ENCODE measurements at places on chromosomes 11 and 22.

DNA sequence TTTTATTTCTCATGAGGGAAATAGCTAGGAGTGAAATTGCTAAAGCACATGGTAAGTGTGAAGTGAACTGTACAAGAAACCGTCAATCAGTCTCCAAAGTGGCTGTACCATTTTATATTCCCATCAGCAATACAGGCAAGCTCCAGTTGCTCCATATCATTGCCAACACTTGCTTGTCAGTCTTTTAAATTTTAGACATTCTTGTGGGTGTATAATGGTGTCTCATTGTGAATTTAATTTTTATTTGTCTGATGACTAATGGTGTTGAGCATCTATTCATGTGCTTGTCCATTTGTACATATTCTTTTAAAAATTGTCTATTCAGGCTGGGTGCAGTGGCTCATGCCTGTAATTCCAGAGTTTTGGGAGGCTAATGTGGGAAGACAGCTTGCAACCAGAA, 34.1 kb upstream of the SMCO4 start:
- no peak for DNase-seq

DNA sequence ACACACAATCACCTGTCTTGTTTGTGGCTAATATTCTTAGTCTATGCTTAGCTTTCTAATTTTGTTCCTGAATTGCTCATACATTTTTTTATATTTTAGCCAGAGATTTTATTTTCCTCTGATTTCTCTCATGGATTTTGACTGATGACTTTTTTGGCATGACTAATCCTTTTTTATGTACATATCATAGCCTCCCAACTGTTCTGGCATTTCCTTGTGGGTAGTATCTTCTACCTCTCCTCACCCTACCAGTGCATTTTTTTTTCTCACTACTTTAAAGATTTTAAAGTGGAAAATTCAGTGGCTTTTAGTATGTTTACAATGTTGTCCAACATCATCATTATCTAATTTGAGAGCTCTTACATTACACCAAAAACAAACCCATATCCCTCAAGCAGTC, 84.4 kb upstream of the TENM4 start:
- DNase-seq: no peak

- DNase-seq: no peak
These were observed 88.6 kb downstream of the ETS1 start for GRCh38 chr11:128498721-128499245.

DNA sequence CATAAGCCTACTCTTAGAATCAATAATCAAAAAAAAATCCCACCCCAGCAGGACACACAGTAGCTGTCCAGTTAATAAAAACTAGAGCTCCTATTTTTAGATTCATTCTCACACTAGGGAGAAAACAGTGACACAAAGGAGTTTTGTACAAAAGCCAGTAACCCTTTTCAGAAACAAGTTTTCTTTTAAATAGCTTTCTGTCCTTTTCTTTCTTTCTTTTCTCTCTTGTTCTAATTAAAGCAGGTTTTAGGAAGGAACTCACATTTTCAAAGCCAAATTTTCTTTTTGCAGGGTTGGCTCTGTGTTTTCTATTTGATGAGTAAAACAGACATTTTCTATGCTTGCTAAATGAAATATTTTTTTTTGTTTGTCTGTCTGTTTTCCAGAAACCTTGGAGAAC, 1390.7 kb downstream of the FAM181B start:
- no peak for DNase-seq

DNA sequence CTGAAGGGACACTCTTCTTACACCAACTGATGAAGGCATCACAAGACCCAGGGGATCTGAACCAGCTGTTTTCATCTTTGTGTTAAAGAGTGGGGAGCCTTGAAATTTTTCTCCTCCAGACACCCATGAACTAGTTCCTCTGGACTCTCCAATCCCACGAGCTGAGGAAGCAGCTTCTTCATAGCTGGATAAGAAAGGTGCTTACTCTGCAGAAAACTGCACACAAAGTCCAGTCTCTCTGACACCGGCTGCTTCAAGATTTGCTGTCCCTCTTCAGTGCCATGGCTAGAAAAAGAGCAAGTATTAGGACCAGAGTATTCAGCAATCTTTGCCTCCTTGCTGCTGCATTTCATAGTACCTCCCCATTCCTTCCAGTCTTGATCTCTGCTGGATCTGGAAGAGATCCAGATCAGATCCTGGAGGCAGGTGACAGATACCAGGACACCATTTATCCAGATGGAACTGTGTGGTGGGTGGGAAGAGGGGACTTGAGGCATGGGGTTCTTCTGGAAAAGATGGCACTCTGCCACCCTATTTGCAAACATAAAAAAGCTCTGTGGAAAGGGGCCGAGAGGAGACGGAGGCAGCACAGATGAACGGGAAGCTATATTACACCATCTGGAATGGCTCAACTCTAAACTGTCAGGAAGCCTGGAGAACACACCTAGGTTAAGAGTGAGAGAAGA, 25.5 kb downstream of the IL18BP start:
- DNase-seq: no peak

DNA sequence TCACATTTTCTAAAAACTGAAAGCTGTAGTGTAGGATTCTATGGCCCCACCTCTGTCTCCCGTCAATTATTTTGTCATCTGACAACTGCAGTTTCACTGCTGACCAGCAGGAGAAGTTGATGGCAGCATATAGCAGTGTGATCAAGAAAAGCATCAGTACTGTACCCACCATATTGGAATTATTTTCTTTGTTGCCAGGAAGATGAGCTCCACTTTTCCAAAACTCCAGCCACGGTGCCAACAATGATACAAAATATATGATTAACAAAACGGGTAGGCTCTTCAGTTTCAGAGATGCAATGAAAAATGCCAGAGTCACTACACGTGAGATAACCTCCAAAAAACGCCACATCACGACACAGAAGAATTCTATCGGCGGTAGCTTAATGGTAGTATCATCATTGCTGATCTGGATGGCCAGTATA, 41.3 kb downstream of the XKR3 start:
- no peak for DNase-seq

- no peak for DNase-seq
These were observed 4.9 kb downstream of the CBX6 start for GRCh38 chr22:38867124-38867455.

DNA sequence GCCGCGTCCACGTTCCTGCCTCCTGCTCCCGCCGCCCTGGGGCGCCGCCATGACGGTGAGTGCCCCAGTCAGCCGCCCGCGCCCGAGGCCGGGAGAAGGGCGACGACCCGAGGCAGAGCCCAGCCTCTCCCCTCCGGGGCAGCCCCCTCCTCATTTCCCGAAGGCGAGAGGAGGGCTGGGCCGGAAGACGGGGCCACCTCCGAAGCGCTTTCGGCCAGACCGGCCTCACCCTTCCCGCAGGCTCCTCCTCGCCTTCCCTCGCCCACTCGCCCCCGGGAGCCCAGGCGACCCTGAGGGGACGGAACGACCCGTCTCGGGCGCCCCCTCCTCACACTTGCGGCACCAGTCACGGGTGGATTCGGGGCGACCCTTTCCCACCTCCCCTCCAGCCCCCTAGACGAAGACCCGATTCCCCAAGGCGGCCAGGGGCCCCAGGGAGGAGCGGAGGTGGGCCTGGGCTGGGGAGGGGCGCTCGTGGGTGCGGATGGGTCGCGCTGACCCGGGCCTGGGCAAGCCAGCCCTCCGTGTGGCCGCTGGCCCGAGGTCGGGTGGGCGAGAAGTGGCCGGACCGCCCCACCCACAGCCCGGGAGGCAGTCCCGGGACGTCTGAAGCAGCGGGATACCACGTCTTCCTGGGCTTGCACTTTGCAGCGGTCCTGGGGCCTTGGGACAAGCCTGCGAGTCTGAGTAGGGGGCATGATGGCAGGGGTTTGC, 49.7 kb downstream of the TRIOBP start:
- DNase-seq: no peak

GRCh38 chr22:21861264-21861848, 6.1 kb downstream of the MAPK1 start:
- no peak for DNase-seq

DNA sequence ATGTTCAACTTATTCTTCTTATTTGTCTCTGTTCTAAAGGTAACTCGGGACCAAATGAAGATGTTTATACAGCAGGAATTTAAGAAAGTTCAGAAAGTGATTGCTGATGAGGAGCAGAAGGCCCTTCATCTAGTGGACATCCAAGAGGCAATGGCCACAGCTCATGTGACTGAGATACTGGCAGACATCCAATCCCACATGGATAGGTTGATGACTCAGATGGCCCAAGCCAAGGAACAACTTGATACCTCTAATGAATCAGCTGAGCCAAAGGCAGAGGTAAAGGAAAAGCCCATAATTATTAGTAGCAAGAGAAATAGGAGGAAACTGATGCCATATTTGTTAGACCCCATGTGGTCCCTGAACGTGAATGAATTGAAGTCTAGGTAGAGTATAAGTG, 63.3 kb downstream of the TRIM44 start:
- DNase-seq: no peak

DNA sequence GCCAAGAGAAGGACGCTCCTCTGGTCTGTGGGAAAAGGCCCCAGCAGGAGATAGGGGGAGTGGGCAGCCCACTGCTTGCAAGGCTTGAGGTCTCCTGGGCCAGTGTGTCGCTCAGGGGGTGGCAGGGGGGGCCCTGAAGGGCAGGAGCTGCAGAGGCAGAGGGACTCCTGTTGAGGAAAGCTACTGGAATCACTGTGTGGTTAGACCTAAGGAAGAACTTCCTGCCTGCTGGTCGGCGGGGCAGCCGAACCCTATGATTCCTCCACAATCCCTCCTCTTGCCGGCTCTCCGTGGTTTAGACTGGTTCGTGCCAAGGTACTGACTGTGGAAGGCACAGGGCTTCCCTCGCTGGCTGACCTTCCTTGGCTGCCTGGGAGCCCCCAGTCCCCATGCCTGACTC, 6.2 kb downstream of the GP1BB start:
- DNase-seq: no peak

DNA sequence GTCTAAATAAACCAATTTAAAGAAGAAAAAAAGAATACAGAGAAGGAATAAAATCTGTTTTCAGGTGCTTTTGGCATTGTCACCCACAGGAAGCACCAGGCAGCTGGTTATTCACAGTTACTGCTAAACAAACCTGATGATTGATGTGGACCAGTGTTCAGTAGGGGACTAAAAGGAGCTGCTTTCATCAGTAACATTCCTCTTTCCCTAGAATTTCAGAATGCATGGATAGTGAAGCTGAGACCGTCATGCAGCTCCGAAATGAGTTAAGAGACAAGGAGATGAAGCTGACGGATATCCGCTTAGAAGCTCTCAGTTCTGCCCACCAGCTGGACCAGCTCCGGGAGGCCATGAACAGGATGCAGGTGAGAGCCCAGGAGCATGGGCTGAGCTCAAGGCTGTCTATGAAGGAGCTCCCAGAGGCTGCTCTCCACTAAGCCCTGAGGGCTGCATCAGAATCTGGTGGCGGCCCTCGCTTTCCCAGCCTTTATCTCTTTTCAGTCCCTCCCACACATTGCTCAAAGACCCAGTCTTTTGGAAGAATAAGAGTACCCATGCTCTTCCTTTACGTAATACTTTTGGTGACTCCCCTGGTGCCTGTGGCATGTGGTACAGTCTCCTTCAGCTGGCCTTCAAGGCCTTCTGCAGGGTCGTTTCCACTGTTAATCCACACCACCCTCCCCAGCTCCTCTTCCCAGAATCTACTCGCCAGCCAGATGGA, 69.5 kb downstream of the DBX1 start:
- DNase-seq: no peak

GRCh38 chr22:23622634-23623033, 9.5 kb downstream of the DRICH1 start:
- no peak for DNase-seq

DNA sequence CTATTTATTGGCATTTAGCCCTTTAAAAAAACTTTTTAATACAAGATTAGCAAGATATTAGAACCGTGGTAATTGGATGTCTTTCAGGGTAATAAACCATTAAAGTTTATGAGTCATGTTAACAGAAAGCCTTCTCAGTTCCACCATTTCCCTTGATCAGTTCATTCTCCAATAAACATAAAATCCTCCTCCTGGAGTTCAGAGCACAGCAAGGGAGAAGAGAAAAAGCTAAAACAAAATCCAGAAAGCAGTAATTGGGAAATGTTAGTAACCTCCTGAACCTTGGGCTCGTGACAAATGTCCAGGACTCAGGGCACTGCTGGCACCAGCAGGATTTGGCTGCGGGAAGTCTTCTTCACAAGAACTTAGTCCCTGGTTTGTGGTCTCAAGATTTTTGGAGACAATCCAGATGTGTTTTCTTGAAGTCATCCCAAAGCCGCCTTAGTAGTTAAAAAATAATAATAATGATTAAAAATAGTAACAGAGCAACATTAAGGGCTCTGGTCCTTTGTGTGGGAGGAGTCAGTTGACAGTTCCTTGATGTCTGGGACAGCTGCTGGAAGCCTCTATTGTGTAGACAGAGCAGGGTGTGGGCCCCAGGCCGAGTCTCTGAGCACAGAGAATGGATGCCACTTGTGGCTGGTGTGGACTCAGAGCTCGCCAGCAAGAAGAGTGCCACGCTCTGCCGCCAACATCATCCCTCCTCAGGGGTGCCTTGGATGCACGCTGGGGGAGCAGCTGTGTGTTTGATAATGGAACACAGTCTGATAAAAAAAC, 43.4 kb upstream of the PITPNB start:
- DNase-seq: no peak

DNA sequence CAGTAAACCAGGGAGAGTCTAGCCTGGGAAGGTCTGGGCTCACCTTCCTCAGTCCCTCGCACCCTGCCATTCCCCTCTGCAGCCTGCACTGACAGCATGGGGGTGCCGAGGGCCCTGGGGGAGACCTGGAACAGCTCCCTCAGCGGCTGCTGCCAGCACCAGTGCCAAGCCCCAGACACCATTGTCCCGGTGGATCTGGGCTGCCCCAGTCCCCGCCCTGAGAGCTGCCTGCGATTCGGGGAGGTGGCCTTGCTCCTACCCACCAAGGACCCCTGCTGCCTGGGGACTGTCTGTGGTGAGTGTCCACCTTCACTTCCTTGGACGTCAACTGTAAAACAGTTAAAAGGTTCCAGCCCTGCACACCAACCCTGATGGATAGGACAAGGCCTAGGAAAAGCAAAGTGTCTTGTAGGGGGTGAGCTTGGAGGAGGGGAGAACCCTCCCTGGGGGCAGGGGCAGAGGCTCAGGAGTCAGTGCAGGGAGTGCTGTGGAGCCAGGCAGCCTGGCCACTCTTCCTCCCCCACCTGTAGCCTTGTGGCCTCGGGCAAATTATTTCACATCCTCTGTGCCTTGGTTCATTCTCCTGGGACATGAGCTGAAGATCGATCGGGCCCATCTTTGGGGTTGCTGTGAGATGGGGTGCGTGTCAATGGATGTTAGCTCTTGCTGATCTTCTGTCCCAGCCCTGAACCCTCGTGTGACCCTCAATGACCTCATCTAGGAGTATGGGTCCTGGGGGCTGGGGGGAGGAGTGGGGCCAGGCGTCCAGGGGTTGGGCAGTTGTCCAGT, 85.2 kb upstream of the MYOD1 start:
- DNase-seq: no peak

GRCh38 chr22:29795663-29796062, 28.5 kb downstream of the UQCR10 start:
- DNase-seq: no peak

- DNase-seq: peak; percentile 92
These were observed 5.6 kb downstream of the RGL4 start for GRCh38 chr22:23696326-23696851.

GRCh38 chr11:109019342-109019936, 354.6 kb downstream of the DDX10 start:
- DNase-seq: no peak

Measured in GF-D8 (cell line).